ENCODE measurements at places on chromosomes 16 and 17. TPM values are rescaled to one million over a fixed set of nuclear protein-coding genes. Genes with fewer than 3 reads are reported as not detected.

Gene CIBAR2
- not detected for total RNA-seq

Gene MRC2
- total RNA-seq = 1.0 TPM

GRCh38 chr16:87409153-87409552 lies 17.0 kb downstream of the MAP1LC3B start:
- H3K4me1 ChIP-seq = no peaks in the 10 kb centered on the region
- H3K27me3 ChIP-seq = no peaks in the 10 kb centered on the region
- DNase-seq = no peak

- H3K4me1 ChIP-seq = peaks cover 28% of the 10 kb centered on the region
- no peaks in the 10 kb centered on the region for H3K27me3 ChIP-seq
- H3K36me3 ChIP-seq = peaks cover 24% of the 10 kb centered on the region
These were observed 43.4 kb upstream of the ICAM2 start for GRCh38 chr17:64063766-64064224.

- H3K27ac ChIP-seq = no peak overlapping the region
- no peak overlapping the region for H3K4me3 ChIP-seq
- H3K4me1 ChIP-seq = 0 out of 2 replicates have a peak, but pooled peaks cover 4% of the 10 kb centered on the region
- no peak for DNase-seq
- no peaks in the 10 kb centered on the region for H3K36me3 ChIP-seq
These were observed 19.9 kb upstream of the C16orf87 start for GRCh38 chr16:46850619-46851555.

All from PC-9 (cell line).